Fibroblast of mammary gland (primary cell): ENCODE measurements at places on chromosomes 1 and 21.

- DNase-seq, result no peak
Measured at GRCh38 chr1:14975119-14975518, 178.4 kb upstream of the TMEM51 start.

- DNase-seq, result no peak
Measured at GRCh38 chr1:158283965-158284364, 5.8 kb upstream of the CD1C start.

- no peak for DNase-seq
Measured at GRCh38 chr1:107760065-107760464, 204.9 kb downstream of the VAV3 start.

DNA sequence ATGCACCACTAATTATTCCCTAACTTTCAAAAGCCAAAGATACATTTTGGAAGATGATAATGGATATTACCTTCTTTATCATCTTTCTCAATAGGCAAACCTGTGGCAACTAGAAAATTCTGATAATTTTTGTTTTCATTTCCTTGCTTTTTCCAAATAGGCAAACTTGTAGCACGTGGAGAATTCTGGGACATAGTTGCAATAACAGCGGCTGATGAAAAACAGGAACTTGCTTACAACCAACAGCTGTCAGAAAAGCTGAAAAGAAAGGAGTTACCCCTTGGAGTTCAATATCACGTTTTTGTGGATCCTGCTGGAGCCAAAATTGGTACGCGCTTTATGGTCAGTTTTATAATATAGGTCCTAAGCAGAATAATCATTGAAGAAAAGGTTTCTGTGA is 1.5 kb downstream of the FPGT start:
- no peak for DNase-seq

DNA sequence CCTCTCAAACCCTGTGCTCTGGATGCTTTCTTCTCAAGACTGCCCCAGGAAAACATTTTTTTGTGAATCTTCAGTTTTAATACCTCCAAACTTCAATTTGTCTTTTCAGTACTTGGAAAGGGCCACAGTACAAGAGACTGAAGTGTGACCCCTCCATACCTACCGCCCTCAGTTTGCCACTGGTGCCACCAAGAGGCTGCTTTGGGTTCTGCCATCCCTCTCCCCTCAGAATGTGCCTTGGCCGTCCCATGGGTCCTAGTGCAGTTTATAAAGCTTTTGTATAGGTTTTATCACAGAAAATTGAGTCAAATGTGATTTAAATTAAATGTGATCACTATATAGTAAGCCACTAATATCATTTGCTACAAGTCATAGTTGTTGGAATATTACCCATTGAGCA is 60.8 kb upstream of the PGD start:
- DNase-seq, result peak; percentile 51

DNA sequence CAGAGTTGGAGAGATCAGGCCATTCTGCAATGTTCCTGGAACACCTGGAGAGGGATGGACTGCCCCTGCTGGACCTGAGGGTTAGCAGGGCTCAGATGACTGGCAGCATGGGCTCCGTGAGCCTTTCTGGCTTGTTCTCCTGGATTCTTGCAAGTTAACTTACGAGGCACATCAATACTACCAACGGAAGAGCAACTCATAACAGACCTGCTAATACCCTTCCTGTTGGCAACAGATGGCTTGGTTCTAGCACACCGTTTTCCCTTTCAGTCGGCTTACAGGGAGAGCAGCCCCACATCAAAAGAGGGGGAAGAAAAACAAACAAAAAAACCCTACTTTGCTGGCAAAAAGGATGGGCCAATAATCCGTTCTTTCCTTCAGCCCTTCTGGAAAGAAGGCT is 47.9 kb downstream of the SLC66A1 start:
- DNase-seq, result no peak

GRCh38 chr1:8477166-8477982 is 159.5 kb downstream of the SLC45A1 start:
- peak; percentile 81 for DNase-seq

DNA sequence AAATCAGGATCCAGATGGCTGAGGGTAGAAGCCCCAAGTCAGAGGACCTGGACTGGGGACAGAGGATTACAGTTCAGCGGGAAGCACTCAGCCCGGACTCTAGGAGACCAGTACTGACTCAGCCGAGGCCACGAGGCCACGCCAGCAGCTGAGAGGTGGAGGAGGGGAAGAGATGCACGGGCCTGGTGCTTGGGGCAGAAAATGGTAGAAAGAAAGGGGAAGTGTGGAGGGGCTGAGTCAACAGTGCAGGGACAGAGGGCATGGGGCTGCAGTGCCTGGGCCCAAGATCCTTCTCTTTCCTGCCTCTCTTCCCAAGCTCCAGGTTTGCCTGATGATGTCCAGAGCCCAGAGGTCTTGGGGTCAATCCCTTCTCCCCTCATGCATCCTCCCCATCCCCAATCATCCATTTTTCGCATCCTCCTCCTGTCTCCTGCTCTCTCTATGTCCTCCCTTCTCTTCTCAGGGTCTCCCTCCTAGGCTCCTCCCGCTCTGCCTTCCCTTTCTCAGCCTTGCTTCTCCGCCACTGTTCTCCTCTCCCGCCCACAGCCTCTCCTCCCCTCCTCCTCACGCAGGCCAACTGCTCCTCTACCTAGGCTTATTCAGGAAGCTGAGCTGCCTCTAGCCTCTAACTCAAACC is 7.7 kb downstream of the ARHGEF2 start:
- DNase-seq, result peak; percentile 92

GRCh38 chr21:29406385-29406784 is 107.7 kb downstream of the BACH1 start:
- DNase-seq, result no peak

- no peak for DNase-seq
Measured at GRCh38 chr1:70847013-70847412, 200.6 kb downstream of the PTGER3 start.
